Activated CD4-positive, alpha-beta T cell treated with anti-CD3 and anti-CD28 coated beads, Interleukin-2, amount 10 ng/mL, durations not matched to agents 24 days and 14 days (primary cell): ENCODE measurements at places on chromosomes 6 and 20. TPM values are rescaled to one million over a fixed set of nuclear protein-coding genes. Genes with fewer than 3 reads are reported as not detected.

The PAQR8 gene
- total RNA-seq, result 4.5 and 4.8 TPM in 2 replicates

The FKBP1C gene
- total RNA-seq, result 3.5 and 3.6 TPM in 2 replicates

The KHDC1L gene
- total RNA-seq, result not detected in 2 replicates

GRCh38 chr20:8757146-8757545 is 311.7 kb upstream of the PLCB4 start:
- H3K4me3 ChIP-seq, result no peak overlapping the region
- no peak overlapping the region for H3K27ac ChIP-seq
- H3K4me1 ChIP-seq, result no peaks in the 10 kb centered on the region
- peaks cover 3% of the 10 kb centered on the region for H3K27me3 ChIP-seq
- no peak for DNase-seq

GRCh38 chr6:81023007-81023582 is 729.4 kb downstream of the TENT5A start:
- no peak overlapping the region for H3K27ac ChIP-seq
- no peak overlapping the region for H3K4me3 ChIP-seq
- H3K27me3 ChIP-seq, result no peaks in the 10 kb centered on the region
- no peak for DNase-seq
- H3K36me3 ChIP-seq, result no peaks in the 10 kb centered on the region

DNA sequence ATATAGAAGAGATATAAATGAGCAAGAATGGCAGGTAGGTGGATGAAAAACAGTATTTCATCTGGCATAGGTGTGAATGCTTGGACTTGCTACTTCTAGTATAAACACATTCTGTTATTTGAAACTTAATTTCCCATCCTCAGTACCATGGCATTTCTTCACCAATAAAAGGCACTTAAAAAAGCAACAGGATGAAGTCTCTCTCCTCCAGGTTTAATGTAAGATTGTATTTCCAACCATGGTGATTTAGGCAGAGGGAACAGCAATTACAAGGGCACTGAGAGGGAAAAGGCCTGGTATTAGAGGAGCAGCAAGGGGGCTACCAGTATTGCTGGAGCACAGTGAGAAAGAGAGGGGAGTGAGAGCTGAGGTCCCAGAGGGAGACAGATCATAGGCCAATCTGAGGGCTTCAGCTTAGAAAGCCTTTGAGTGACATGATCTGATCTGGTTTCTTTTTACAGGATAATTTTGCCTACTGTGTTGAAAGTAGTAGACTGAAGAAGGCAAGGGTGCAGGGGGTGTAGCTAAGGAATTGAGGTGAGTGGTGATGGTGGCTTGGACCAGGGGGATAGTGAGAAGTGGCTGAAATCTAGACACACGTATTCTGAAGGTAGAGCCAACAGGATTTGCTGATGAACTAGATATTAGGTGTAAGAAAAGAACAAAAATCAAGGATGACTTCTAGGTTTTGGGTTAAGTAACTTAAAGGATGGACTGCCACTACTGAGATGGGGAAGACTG is 67.8 kb upstream of the SMIM29 start:
- H3K4me1 ChIP-seq, result peaks cover 38% of the 10 kb centered on the region
- H3K36me3 ChIP-seq, result peaks cover 1% of the 10 kb centered on the region
- peak overlapping the region; percentile 5 for H3K4me3 ChIP-seq
- peak overlapping the region; percentile 18 for H3K27ac ChIP-seq
- DNase-seq, result no peak
